Astrocyte (in vitro differentiated cells and primary cell): ENCODE measurements at places on chromosomes 16 and 17.

DNA sequence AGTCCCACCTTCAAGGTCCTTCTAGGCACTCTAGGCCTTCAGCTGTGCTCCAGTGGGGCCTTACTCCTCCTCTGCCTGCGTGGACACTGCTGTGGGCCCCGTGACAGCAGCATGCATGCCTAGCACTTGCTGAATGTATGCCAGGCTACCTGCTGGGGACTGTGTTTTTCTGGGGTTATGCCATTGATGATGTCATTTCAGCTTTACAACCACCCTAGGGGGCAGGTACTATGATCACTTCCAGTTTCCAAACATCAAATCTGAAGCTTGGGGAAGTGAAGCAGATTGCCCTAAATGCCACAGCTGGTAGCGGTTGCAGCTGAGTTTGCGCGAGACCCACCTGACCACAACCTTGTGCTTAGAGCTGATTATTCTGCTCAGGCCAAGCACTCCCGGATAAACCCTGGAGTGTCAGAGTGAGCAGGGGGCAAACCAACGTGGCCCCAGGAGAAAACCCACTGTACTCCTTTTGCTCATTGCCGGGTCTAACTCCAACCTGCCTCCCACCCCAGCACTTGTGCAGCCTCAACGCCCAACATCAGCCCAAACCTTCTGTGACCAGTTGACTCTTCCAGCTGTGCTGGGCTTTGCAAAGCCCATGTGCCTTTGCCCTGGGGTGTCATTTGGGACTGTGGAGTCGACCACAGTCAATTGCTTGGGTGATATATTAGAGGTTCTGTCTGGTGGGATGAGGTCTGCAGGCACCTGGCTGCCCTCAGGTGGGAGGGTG is 168.4 kb downstream of the ENGASE start:
- DNase-seq = no peak

- no peak for DNase-seq
Measured at GRCh38 chr17:76154936-76155845, 14.1 kb upstream of the FOXJ1 start.

DNA sequence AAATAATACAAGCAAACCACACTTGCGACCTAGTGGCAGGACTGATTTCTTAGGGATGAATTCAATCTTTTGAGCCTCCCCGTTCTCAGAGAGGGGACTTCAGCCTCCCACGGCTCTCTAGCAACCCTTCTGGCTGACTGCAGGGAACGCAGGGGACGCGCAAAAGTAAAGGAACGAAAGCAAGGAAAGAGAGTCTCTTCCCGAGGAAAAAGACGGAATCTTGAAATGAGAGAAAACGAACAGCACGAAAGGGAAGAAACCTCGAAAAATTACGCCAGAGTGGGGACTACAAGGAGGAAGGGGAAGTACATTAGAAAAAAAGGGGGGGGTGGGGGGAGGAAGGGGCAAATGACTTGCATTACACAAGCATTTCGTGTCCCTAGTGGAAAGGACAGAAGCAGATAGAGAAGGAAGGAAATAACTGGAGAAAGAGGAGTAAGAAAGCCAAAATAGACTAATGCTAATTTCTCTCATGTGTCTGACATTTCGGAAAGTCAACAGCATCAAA is 1.2 kb downstream of the GRB2 start:
- peak; percentile 60 for DNase-seq

DNA sequence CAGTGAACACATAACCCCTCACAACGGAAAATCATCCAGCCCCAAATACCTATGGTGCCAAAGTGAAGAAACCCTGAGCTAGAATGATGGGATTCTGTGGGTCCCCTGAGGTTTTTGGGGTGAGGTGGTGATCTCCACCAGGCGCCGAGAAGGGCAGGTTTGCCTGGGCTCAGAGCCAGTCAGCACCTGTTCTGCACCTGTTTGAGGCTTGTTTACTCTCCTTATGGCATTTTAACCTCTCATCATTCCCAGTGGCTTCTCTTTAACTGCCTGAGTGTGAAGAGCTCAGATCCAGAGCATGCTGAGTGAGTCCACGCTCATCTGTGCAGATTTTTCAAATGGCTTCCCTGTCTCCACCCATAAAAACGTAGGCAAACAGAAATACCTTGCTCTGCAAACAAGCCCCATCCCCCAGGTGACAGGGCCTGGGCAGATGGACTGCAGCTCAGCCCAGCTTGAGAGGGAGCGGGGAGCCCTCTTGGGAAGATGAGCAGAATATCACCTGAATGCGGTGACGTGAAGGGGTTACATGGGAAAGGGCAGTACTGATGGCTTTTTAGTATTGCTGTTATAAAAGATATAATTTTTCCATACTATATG is 40.1 kb upstream of the CLEC19A start:
- no peak for DNase-seq

GRCh38 chr17:44408786-44409185 is 19.3 kb upstream of the ITGA2B start:
- DNase-seq = no peak

- no peak for DNase-seq
Measured at GRCh38 chr17:17491546-17491988, 4.6 kb downstream of the RASD1 start.
